ENCODE measurements at places on chromosomes 2 and 18.

GRCh38 chr2:43884689-43885088 lies 45.9 kb downstream of the ABCG8 start:
- no peak for DNase-seq

- no peak for DNase-seq
Observed at GRCh38 chr2:85264471-85264870, 63.3 kb downstream of the TGOLN2 start.

- DNase-seq, result no peak
Observed at GRCh38 chr18:49699303-49699702, 114.0 kb downstream of the ACAA2 start.

- no peak for DNase-seq
Observed at GRCh38 chr2:165903406-165903805, 50.2 kb downstream of the TTC21B start.

DNA sequence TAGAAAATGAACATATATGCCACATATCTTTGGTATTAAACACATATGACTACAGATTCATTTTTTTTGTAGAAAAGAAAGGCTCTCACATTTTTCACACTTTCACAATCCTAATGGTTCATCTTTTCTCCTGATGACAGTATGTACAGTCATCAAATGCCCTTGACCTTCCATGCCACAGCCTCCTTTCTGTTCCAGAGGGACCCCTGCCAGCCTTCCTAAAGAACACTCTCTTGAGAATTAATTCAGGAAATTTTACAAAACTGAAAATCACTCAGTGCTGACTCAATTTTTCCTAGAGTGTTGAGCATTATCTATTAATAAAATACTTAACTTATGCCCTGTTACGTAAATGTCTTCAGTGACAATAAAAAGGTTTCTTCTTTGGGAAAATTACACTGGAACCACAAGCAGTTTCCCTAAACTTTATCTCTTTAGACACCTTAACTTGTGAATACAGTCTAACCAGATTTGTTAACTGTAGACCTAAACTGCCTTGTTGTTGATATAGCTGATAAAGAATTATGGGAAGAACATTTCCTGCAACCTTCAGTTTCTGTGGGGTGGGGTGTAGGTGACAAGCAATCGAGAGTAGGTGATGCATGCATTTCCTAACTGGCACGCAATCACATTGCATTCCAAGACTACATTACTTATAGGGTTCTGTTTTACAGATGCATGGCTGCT lies 15.3 kb upstream of the ACOXL start:
- no peak for DNase-seq

All from NCI-H1694 treated with DMSO at 0.1 percent for 48 hours (cell line).